ENCODE measurements at places on chromosomes 13 and 19. TPM values are rescaled to one million over a fixed set of nuclear protein-coding genes. Genes with fewer than 3 reads are reported as not detected.

- peak; percentile 38 for DNase-seq
These were observed 9.8 kb downstream of the BICRA start for GRCh38 chr19:47618771-47619170.

Gene TLE2
- 39.7 TPM for total RNA-seq

- no peak for DNase-seq
These were observed at the start of gene CBY2 for GRCh38 chr13:45702088-45702487. Gene CBY2, plus strand, starts transcription at chr13:45702320. Its CDS starts 71 bp downstream, at chr13:45702391.

GRCh38 chr19:13969897-13970296 lies 17.6 kb downstream of the DCAF15 start:
- no peak for DNase-seq

DNA sequence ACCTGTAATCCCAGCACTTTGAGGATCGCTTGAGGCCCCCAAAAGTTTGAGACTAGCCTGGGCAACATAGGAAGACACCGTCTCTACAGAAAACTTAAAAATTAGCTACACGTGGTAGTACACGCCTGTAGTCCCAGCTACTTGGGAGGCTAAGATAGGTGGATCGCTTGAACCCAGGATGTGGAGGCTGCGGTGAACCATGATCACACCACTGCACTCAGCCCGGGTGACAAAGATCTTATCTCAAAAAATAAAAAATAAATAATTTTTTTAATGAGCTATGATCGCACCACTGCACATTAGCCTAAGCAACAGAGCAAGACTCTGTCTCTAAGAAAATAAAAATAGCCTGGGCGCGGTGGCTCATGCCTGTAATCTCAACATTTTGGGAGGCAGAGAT lies 6.6 kb downstream of the RCBTB2 start:
- no peak for DNase-seq

GRCh38 chr19:51020988-51021651 lies 1.6 kb upstream of the KLK10 start:
- DNase-seq, result peak; percentile 31
